ENCODE measurements at places on chromosomes 2 and 18.

DNA sequence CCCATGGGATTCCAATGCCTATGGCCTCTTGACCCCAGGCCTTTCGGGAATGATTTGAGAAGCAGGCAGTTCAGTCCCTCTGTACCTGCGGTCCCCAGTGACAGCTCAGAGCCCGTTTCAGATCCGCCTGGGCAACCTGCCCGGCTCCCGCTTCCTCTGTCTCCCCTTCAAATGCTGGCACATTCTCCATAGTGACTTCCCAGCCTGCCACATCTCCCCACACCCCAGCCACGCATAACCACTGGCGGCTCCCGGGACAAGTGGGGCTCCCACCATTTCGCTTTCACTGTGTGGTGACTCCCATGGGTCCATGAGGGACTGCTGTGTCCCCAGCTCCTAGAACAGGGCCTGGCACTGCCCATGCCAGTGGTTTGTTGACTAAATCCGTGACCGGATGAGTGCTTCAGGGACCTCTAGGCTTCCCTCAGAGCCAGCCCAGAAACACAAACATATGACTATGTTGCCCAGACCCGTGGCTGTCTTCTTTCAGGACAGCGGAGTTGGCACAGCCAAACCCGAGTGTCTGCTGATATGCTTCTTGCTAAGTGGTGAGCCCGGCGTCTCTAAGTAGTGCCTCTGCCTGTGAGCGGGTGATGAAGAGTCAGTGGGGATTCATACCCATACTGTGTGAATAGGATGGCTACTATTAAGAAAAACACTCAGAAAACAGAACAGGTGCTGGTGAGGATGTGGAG is 91.2 kb downstream of the GLI2 start:
- H3K36me3 ChIP-seq = peaks cover 3% of the 10 kb centered on the region
- H3K27ac ChIP-seq = no peak overlapping the region
- H3K4me1 ChIP-seq = peaks cover 21% of the 10 kb centered on the region
- DNase-seq = no peak
- H3K27me3 ChIP-seq = no peaks in the 10 kb centered on the region

- H3K36me3 ChIP-seq = no peaks in the 10 kb centered on the region
- H3K4me3 ChIP-seq = no peak overlapping the region
- DNase-seq = no peak
Observed at GRCh38 chr2:214232271-214232670, 178.6 kb upstream of the VWC2L start.

GRCh38 chr2:3447789-3448317 is 68.4 kb downstream of the TRAPPC12 start:
- peaks cover 17% of the 10 kb centered on the region for H3K36me3 ChIP-seq
- no peaks in the 10 kb centered on the region for H3K4me1 ChIP-seq
- H3K27ac ChIP-seq = no peak overlapping the region
- H3K4me3 ChIP-seq = no peak overlapping the region
- H3K27me3 ChIP-seq = no peaks in the 10 kb centered on the region
- DNase-seq = no peak

DNA sequence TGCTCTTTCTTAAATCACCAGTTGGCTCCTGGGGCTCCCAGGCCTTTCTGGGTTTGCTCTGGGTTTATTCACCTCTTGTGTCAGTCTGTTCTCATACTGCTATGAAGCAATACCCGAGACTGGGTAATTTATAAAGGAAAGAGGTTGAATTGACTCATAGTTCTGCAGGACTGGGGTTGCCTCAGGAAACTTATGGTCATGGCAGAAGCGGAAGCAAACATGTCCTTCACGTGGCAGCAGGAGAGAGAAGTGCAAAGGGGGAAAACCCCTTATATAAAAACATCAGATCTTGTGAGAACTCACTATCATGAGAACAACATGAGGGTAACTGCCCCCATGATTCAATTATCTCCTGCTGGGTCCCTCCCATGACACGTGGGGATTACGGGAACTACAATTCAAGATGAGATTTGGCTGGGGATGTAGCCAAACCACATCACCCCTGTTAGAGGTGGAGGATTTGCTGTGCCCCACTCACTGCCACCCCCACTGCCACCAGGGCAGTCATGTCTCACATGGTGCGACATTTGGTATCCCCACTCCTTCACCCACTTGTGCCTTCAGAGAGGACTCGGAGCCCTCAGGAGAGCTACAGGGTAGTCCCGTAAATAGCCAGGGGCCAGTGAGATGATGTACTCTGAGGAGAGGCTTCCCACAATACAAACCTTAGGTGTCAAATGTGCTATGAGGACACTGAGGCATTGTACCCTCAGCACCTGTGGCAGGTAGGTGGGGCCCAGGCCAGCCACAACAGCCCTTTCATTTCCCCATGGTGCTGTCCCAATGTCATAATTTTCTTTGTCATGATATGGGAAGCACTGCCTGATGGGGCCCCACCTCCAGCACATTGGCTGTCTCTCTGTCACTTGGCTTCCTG is 35.7 kb downstream of the CDC42EP3 start:
- H3K27ac ChIP-seq = no peak overlapping the region
- H3K4me1 ChIP-seq = peaks cover 34% of the 10 kb centered on the region
- no peaks in the 10 kb centered on the region for H3K36me3 ChIP-seq
- H3K4me3 ChIP-seq = no peak overlapping the region

GRCh38 chr2:75047992-75048625 is 89.7 kb downstream of the POLE4 start:
- H3K4me1 ChIP-seq = no peaks in the 10 kb centered on the region
- H3K27me3 ChIP-seq = no peaks in the 10 kb centered on the region
- no peak overlapping the region for H3K4me3 ChIP-seq
- no peak for DNase-seq

- peaks cover 7% of the 10 kb centered on the region for H3K4me1 ChIP-seq
- peaks cover 12% of the 10 kb centered on the region for H3K36me3 ChIP-seq
- no peak overlapping the region for H3K4me3 ChIP-seq
- DNase-seq = no peak
Observed at GRCh38 chr18:33562741-33563140, 15.3 kb upstream of the ASXL3 start.
